Hematopoietic multipotent progenitor cell treated with erythropoietin and hydrocortisone succinate and interleukin-3 and kit ligand, for 17 days (in vitro differentiated cells): ENCODE measurements at places on chromosomes 3 and 15.

DNA sequence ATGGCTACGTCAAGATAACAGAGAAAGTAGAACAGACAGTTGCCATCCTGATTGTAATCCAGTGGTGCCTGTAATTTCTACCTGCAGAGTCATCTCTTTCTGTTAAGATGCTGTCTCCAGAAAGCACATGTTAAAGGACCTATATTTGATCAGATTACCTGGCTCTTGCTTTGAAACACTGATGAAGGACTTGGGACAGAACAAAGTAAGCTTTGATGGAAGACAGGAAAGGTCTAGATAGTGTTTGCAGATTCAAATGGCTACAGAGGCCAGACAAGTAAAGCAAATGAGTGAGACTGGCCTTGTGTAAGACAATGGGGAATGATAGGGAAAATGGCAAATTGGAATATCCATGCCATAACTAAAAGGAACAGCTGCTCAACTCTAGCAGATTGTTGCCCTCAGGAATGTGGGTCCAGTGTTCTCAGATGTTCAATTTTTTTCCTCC is 1.8 kb upstream of the GSK3B start:
- DNase-seq: no peak

DNA sequence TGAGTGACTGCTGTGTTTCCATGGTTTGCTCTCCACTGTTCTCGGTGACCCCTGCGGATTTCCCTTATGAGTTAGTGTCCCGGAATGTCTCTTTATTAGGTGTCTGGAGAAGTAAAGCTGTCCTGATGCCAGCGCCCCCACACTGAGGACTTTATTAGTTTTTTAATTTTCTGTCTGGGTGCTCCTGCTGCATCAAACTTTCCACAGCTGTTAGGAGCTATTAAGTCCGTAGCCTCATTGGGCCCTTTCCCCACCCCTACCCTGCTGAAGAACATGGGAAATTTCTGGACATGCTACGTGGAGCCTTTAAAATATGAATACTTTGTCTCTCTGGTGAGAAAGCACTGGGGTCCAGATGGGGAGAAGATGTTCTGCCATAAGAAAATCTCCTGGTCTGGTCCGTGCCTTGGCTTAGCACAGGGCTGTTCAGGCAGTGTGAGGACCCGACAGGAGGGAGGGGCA is 161.7 kb upstream of the HES1 start:
- DNase-seq: no peak

- DNase-seq: no peak
Measured at GRCh38 chr15:73866481-73866880, 6.9 kb upstream of the TBC1D21 start.

DNA sequence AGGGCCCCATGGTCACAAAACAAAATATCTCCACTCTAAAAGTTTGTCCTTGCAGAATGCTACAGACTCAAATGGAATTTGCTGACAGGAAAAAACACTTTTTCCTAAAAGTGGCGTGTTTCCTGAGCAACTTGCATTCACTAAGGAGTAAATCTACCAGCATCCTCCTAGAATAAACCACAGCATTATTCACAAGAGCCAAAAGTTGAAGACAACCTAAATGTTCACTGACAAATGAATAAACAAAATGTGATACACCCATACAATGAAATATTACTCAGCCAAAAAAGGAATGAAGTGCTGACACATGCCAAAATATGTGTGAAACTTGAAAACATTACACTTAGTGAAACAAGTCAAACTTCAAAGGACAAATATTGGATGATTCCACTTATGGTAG is 28.9 kb downstream of the ITGB5 start:
- no peak for DNase-seq

- DNase-seq: no peak
Measured at GRCh38 chr3:1232276-1232675, 139.5 kb downstream of the CNTN6 start.

GRCh38 chr15:82048811-82049210 is 3.0 kb upstream of the MEX3B start:
- no peak for DNase-seq

DNA sequence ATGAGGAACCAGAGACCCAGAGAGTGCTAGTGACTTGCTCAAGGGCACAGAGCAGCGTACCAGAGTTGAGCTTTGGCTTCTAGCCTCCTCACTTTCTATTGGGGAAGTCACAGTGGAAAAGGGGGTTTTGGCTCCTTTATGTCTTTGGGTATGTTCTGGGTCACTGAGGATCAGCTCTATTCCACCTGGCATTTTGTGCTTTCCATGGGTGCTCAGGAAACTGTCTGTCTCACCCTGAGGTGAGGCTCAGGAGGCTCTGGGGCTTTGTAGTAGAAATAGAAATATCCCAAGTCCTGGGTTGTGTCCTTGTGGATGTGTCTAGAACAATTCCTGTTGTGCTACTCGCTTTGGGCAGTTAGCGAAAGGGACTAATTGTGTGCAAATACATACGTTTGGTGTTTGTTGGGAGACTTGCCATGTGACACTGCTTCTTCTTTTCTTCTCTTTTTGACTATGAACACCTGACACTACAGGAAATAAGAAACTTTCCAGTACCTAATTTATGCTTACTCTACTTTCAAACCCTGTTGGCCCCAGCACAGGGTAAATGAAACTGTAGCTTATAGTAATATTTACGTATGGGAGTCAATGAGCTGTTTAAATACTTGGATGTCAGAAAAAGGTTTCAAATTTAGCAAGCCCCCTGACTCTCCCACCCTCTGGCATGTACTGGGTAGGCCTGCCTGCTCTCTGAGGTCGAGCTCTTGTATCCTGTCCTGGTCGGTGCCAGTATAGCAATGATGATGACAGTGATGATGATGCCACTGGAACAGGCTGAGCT is 35.6 kb downstream of the SMAD3 start:
- no peak for DNase-seq

DNA sequence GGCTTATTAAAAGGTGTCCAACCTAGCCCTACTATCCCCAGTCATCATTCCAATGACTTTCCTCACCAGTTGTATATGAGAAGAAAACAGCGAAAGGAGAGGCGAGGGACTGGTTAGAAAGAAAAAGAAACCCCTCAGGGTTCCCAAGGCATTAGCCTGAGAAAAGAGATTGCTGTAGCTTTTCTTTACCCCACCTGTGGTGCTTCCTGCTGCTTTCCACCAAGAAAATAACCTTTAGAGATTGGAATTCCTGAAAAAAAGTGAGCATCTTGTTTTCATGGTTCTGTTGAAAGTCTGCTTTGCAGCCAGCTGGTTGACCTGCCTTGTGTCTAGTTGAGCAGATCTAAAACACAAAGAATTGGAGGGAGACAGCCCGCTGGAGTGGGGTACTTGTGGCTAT is 196.4 kb downstream of the CADPS start:
- no peak for DNase-seq

- no peak for DNase-seq
Measured at GRCh38 chr15:96042734-96043224, 287.7 kb upstream of the NR2F2 start.

DNA sequence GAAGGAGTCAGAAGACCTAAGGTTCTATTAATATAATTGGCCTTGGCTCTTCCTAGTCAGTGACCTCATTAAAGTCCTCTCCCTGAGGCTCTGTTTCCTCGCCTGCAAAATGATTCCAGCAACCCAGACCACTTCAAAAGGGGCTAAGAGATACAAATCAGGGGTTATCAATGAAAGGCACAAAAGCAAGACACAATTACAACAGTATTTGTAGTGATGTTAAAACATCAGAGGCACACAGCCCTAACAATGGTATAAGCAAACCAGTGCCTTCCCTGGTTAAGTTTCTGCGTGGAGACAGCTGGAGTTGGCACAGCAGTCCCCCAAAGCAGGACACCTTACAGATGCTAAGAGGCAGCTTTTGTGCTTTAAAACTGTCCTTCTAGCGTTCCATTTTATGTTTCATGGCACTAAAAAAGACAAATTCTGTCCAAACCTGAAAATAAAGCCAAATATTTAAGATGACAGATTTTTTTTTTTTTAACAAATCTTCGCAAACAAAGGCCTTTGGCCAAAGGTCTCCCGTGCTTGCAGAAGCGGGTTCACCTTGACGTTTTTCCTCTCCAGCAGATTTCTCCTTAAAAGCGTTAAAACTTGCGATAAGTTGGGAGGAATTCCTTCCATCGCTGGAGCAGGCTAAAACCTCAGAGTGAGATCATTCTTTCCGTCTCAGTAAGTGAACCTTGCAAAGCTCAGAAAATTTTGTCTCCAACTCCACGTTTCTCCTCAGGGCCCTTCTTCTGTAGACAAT is 999 bp downstream of the ZNF280D start:
- DNase-seq: no peak

DNA sequence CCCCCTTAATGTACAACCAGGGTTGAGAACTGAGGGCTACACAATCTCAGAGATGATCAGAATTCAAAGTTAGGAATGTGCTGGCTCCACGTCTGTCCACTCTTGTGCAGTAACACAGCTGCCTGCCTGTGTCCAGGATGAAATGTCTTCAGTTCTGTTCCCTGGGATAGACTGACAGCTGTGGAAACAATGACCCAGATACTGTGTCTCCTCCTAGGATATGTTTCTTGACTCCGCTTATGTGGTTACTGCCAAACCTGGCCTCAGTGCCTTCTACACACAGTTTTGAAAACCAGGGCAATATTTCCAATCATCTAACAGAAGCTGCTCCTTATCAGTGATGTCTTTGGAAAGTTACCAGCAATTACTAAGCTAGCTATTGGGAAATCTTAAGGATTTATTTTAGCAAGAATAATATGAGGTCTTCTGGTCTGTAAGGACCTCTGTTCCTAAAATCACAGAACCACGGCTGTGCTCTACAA is 67.6 kb downstream of the NOX5 start:
- no peak for DNase-seq

DNA sequence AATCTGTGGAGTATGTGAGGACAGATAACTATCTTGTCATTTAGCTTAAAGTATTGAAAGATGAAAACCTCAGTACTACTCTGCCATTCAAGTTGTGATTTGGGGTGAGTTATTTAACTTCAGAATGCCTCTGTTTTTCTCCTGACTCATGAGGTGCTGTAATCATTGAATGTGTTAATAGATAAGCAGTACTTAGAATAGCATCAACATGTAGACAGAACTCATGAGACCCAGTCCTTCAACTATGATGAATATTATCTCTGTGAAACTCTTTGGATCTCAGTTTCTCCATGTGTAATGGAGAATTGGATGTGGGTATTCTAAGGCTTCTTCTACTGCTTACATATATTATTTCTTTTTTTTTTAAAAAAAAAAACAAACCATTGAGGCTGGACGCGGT is 431.4 kb downstream of the GRM7 start:
- DNase-seq: no peak

DNA sequence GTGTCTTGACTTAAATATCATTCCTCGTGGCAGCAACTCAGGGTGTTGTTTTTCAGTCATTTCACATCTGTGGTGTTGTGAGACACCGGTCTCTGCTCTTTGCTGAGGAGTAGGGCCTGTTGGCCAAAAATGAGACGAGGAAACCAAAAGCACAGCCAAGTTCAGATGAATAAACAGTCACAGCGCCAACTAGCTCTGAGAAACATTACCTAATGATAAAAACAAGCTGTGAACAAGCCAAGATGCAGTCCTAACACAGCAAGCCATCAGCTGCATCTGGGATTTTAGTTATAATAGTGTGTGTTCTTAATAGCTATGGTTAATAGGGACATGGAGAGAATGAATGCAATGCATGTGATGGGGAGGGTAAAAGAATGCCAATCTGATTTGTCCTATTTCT is 843.4 kb upstream of the DPPA4 start:
- DNase-seq: no peak

- DNase-seq: peak; percentile 24
Measured at GRCh38 chr15:89494941-89495637, 1.3 kb downstream of the RHCG start.

GRCh38 chr15:75112848-75113492 is 88.7 kb upstream of the C15orf39 start:
- no peak for DNase-seq

DNA sequence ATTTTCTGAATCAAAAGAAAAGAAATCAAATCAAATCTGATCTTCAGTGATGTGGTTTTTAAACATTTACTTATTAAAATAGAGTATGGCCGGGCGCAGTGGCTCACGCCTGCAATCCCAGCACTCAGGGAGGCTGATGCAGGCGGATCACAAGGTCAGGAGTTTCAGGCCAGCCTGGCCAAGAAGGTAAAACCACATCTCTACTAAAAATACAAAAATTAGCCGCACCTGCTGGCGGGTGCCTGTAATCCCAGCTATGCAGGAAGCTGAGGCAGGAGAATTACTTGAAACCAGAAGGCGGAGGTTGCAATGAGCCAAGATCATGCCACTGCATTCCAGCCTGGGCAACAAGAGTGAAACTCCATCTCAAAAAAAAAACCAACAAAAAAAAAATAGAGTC is 169.1 kb downstream of the ULK4 start:
- no peak for DNase-seq

GRCh38 chr3:14784087-14784681 is 34.6 kb upstream of the FGD5 start:
- DNase-seq: no peak

GRCh38 chr15:40843885-40844695 is at the start of gene SPINT1:
Gene SPINT1, plus strand, starts transcription at chr15:40844048. Its CDS starts 507 bp downstream, at chr15:40844555.
- DNase-seq: no peak

DNA sequence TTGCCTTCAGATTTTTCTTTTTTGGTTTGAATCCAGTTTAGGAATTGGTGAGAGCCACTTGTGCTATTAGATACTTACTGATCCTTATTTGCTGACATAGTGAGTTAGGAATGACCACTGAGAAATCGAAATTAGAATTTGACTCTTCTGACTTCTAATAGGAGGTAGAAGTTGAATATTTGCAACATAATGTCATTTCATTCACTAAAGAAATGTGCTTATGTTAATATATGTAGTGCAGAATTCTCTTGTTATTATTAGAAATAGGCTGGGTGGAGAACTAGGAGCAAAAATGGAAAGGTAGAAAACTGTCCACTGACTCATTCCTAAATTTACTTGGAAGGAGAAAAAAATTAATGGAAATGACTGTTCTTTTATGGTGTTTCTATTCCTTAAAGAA is 538.2 kb upstream of the SGO1 start:
- DNase-seq: no peak

DNA sequence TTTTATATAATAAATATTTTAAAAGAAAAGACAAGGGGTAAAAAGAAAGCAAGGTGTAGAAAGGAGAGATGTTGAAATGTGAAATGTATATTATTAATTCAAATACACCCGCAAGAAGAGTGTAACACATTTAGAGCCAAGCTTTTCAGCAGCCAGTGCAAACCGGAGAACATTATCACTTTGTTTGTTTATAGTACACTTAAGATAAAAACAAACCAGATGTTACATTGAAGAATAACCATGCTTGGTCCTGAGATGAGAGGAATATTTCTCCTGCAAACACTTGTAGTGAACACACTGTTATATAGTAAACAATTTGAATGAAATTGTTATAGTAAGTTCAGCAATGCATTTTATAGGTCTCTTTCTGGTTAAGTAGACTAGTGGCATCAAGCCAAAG is 1441.5 kb downstream of the OTOL1 start:
- no peak for DNase-seq
